Activated CD4-positive, CD25-positive, alpha-beta regulatory T cell (primary cell): ENCODE measurements at places on chromosomes 16 and 17.

DNA sequence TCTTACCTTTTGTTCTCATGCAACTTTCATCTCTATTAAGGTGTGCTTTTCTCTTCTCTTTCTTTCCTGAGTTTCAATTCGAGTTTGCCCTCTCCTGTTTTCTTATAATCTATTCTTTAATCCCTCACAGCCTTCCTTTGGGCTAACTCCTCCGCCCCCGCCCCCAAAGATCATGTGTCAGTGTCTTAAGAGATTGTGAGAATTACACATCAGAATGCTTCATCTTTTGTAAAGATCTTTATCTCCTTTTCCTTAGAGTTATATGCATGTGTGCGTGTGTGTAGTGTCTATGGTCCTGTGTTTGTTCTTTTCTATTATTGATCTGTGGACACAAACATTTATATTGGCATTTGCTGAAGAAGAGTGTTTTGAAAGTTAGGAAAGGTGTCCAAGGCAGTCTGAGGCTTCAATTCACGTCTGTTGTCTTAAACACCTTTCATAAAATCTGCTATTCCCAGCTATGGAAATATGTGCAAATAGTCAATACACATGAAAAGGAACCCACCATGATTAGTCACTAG, 6.1 kb upstream of the ALDH3A2 start:
- DNase-seq, result no peak

DNA sequence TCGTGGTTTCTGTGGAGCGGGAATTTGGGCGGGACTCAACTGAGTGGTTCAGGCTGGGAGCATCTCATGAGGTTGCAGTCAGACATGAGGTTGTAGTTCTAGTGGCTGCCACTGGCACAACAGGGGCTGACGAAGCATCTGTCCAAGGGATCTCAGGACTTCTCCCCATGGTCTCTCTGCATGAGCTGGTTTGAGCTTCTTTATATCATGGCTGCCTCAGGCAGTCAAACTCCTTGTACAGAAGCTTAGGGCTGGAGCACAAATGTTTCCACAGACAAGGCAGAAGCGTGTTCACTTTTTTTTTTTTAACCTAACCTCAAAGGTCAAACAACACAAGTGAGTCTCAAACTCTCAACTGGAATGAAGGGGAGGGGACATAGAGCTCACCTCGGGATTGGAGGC, 243.3 kb downstream of the MSI2 start:
- no peak for DNase-seq

- no peak for DNase-seq
Measured at GRCh38 chr17:41403404-41404023, 6.1 kb upstream of the KRT31 start.

GRCh38 chr17:33463887-33464286, 170.8 kb upstream of the ASIC2 start:
- no peak for DNase-seq

- no peak for DNase-seq
Measured at GRCh38 chr17:17811381-17812210, 25.2 kb downstream of the SREBF1 start.

DNA sequence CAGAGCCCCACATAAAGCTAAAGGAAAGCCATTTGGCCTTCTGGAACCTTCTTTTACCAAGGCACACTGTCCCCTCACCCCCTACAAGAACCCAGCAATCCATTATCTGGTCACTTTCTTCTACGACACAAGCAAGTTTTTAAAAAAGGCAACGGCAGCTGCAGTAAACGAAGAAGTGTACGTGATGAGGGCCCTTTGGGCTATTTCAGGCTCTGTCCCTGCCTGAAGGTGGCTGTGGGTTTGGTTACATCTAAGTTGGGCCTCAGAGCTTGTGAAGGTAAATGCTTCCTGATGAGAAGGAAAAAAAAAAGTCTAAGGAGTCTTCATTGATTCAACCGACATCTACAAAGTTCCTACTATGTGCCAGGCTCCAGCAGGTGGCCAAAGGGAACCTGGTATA, 35.4 kb downstream of the XYLT1 start:
- no peak for DNase-seq

DNA sequence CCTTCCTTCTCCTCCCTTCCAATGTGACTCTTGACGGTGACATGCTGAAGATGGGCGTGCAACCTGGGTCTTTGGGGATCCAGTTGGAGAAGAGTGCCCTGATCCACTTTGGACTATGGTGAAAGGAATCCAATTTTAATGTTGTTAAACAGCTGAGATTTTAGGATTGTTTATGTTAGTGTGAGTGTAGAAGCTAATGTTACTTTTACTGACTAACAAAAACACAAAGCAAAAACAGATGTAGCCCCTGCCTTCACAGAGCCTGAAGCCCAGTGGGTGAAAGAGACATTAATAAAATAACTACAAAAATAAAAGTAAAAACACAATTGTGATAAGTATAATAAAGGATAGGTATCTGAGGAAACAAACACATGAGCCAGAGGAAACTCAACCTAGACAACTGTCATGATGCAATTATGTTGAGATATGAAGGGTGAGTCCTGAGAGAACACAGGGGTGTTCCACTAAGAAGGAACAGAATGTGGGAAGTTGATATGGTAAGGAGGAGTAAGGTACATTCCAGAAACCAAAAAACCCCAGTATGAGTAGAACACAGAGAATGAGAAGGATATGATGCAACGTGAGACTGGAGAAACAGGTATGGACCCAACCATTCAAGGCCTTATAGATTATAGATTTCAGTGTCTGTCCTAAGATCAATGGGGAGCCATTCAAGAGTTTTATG, 115.1 kb upstream of the PMFBP1 start:
- DNase-seq, result no peak

- no peak for DNase-seq
Measured at GRCh38 chr17:74288785-74289184, 14.8 kb downstream of the DNAI2 start.

DNA sequence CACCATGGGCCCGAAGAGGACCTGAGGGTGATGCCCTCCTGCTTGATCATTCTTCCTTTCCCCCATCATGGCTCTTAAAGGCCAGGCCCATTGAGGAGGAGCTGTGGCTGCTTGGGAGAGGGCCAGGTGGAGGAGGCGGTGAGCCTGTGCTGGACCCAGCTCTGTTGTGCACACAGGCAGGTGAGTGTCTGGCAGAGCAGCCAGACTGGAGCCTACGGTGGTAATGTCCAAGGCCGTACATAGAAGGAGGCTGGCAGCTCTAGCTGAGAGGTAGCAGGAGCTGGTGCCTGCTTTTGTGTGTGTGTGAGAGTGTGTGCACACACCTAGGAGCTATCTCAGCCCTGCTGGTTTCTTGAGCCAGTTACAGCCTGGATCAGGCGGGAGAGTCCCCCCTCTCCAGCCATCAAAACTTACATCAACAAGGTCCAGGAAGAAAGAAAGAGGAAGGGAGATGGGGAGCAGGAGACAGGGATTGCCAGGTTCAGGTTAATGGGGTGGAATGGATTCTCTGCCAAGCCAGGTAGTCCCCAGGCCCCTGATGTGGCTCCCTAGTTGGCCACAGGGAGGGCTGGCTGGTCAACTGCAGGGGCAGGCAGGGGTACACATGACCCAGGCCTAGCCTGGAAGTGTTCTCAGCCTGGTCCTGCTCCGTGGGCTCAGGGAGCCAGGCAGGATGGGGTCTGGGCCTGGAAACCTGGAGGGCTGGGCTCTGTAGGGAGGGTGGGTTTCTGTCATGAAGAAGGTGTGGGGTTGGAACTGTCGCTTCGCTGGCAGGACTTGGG, 107.1 kb downstream of the RAP1GAP2 start:
- DNase-seq, result no peak
